ENCODE measurements at places on chromosomes 11 and 22.

DNA sequence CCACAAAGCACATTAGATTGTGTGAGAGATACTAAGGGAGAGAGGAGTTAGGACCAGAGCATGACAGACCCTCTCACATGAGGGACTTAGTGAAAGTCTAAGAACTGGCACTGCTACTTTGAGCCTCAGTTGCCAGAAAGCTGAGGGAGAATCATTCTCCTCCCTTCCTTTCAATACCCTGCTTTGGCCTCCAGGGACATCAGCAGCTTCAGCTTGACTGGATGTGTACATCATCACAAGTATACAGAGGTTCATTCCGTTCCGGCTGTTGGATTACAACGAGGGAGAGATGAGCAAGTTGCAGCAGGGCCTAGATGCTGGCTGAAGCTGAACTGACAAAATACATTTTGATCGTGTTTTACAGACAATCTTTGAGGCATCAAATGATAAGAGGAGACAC, 15.7 kb upstream of the ANO5 start:
- no peak for DNase-seq

- no peak for DNase-seq
Measured at GRCh38 chr11:68372114-68372513, 59.7 kb downstream of the LRP5 start.

GRCh38 chr11:117976445-117976844, 9.7 kb upstream of the IL10RA start:
- DNase-seq = no peak

DNA sequence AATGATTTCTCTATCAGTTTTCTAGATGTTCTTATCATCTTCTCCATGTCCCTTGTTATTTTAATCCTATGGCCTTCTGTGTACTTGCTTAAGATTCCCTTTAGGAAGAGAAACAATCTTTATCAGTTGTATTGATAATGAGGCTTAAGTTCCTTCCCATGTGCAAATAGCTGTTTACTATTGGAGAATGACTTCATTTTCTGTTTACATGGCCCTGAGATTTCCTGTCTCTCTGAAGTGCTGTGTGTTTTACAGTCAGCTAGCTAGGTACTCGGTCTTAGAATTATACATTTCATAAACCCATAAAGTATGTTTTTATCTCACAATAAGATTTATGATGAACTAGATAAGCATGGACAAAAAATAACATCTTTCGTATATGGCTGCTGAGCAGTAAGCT, 67.5 kb upstream of the CCDC179 start:
- DNase-seq = no peak

GRCh38 chr11:86735451-86736290, 63.3 kb upstream of the ME3 start:
- no peak for DNase-seq

DNA sequence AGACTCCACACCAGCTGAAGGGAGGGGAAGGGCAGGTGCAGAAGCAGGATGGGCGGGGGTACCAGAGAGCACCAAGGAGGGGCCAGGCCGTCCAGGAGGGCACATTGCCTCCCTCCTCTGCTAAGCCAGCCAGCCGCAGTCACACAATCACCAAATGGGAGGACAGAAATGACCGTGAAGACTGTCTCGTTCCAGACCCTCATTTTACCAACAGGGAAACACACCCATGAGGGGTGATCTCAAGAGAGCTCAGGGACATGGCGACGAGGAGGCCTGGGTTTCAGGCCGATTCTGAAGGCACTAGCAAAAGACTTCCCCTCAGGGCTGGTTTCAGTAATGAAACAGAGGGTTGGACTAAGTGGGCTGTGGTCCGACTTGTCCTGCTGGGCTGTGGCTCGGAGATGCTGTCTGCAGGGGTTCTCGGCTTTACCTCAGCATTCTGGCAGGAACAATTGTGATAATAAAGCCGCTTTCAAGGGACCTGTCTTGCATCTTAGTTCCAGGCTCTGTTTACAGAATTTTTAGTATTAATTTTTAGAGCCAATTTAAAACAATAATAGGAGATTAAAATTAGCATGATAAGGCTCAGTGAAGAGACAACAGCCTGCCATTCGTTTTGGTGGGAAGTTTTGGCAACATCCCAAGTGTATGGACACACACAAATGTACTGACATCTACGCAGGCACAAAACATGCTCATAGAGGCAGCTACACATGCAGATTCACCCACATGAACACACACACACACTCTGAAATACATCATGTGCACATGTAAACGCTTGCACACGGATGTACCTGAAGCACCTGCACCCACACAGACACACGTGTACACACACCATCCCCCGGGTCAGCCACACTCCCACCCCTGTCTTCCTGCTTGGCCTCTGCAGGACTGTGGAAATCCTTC, 2.0 kb upstream of the B3GAT1 start:
- no peak for DNase-seq

- no peak for DNase-seq
Measured at GRCh38 chr11:5928811-5929210, 13.2 kb upstream of the OR56A3 start.

GRCh38 chr11:72833811-72834493, 19.7 kb downstream of the ATG16L2 start:
- no peak for DNase-seq

GRCh38 chr11:83139310-83139709, 17.6 kb upstream of the PCF11 start:
- DNase-seq = no peak

DNA sequence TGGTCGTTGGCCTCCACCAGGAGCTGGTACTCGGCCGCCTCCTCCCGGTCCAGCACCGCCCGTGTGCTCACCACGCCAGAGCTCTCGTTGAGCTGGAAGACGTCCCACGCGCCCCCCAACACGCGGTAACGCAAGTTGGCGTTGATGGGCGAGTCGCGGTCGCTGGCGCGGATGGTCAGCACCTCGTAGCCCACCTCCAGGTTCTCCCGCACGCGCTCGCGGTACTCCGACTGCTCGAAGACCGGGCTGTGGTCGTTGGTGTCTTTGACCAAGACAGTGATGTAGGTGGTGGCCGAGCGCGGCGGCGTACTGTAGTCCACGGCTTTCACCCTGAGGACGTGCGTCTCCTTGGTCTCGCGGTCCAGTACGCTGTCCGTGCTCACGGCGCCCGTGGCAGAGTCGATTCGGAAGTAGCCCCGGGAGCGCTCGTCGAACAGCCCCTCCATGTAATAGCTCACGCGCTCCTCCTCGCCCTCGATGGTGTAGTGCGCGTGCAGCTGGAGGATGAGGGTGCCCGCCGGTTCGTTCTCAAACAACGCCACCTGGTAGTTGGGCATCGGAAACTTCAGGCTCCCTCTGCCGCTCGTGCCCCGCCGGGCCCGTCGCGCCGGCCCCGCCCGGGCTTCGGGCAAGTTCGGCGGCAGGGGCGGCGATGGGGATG, 1.4 kb downstream of the CELSR1 start:
- DNase-seq = no peak

DNA sequence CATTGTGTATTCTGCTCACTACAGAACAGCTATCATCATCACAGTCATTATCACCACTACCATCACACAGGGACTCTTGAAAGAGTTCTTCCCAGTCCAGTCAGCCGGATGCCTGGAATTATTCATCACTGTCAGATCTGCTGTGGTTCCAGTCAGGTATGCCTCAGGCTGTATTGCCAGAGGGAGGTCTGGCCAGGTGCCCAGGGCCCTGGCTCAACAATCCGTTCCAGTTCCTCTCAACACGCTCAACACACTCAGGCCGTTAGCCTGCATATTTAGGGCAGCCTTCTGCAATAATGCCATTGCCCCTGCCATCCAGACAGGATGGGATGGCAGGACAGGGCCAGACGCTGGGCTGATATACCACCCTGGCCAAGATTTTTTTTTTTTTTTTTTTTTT, 28.6 kb upstream of the RASL10A start:
- no peak for DNase-seq

GRCh38 chr22:49404020-49404419, 423.7 kb downstream of the BRD1 start:
- DNase-seq = no peak

DNA sequence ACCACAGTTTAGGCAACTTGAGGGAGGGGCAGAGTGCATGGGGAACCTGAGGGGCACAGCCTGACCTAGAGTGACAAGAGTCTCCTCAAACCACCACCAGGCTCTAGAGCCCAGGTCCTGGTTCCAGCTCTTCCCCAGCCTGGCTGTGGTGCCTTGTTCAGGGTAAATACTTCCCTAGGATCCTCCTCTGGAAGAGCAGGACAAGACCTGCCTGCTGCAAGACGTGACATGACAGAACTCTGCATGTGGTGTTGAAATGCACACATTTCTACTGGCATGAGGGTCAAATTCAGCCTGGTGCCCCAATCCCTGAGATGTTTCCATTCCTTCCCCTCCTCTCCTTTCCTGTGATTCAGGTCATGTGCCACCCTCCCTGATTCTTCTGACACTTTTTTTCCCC, 3.3 kb downstream of the SEC14L2 start:
- DNase-seq = no peak
